Renal cortical epithelial cell (primary cell): ENCODE measurements at places on chromosomes 11 and 22.

- no peak for DNase-seq
Measured at GRCh38 chr22:46560696-46561295, 23.4 kb upstream of the CELSR1 start.

DNA sequence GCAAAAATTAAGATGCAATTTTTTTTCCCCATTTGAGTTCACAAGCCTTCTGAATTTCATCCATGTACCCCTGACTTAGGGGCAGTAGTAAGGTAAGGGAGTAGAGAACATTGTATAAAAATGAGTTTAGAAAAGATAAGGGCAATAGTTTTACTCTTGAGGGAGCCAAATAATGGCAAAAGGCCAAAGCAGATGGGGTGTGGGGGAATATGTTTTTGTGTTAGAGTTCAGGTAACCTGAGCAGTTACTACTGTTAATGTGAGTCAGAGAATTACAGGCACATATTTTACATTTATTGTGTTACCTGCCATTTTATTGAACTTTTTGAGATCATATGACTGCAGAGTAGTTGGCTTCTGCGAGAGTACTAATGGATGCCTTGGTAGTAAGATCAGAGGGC lies 3.1 kb downstream of the EED start:
- DNase-seq, result peak; percentile 19

GRCh38 chr11:58578136-58578634 lies 678 bp upstream of the ZFP91 start:
- DNase-seq, result peak; percentile 99

DNA sequence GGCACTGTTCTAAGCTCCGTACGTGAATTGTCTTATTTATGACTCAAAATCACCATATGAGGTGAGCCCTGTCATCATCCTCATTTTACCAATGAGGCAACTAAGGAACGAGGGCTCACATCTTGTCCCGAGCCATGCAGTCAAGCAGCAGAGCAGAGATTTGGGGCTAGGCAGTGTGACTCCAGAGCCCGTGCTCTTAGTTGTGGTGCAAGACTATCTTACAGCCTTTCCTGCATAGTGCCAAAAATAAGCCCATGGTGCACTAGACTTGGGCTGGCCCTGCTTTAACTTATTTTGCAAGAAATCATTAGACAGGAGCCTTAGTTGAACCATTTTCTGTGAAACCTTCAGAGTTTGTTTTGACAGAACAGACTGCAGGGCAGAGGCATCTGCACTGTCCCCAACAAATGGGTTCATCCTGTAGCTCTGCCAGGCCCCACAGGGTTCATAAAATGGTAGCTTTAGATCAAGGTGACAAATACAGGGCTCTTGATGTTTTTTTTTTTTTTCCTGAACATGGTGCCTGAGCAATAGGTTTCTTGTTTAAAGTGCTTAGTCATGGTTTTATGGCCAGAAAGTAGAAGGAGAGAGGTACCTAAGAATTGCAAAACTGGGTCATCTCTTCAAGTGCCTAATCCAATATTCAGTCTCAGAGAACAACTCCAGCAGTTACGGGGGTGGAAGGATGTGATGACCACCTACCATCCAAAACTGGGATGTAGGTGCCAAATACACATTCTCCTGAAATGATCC lies 56.6 kb downstream of the BMAL1 start:
- peak; percentile 74 for DNase-seq

GRCh38 chr11:21316591-21316990 lies 647.2 kb downstream of the NELL1 start:
- DNase-seq, result no peak

DNA sequence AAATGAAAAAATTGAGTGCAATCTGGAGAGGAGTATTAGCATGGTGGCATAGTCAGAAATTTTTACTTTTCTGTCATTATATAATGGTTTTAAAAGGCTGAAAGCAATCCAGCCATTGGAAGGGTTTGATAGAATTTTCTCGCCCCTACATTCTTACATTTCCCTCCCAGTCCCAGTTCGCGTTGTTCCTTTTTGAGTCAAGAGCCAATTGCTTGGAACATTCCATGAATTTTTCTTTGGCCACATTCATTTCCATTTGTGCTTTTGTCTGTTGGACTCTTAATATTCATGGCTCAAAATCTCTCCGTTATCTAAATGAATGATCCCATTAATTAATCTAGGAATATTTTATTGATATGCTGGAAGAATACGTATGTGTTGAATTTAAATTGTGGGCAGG lies 66.0 kb downstream of the GRK3 start:
- peak; percentile 5 for DNase-seq

DNA sequence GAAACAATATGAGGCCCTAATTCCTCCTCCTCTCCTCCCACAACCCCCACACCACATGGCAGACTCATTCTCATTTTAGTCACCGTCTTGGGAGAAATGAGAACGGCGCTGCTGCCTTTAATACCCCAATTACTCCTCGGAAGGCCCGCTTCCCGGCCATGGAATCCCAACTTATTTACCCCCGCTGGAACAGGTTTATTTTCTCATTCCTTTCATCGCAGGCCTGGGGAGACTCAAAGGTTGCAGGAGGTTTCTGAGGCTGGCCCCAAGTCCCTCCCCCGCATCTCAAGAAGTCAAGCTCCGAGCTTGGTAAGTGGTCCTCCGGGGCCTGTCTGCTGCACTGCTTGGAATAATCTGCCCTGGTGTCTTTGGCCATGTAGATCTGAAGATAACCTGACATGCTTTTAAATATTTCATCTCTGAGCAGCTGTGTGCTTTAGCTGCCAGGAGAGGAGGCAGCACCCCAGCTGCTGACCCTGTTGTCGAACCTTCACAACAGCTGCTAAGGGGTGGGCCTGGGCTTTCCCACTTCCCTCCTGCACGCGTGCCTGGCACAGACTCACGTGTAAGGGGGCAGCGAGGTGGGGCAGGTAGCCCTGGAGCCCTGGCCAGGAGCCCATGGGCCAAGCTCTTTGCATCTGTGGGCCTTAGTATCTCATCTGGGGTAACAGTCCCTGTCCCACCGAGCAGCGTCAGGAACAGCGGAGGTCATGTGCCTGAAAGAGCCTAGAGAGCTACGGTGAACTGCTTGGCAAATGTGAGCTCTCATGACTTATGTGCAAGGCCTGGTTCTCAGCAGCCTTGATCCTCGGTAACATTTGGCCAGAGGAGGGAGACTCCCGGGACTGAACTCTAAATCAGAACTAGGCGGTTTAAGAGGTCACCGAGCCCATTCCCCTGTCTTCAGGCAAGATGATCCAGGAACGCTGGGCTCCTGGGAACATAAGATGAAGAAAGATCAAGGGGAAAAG lies 164.6 kb downstream of the ST3GAL4 start:
- DNase-seq, result no peak

GRCh38 chr11:15667127-15667725 lies 552.5 kb downstream of the INSC start:
- no peak for DNase-seq

GRCh38 chr22:37740455-37741311 lies 43.8 kb downstream of the TRIOBP start:
- no peak for DNase-seq

GRCh38 chr11:44915621-44916020 lies 35.1 kb downstream of the TP53I11 start:
- DNase-seq, result no peak

DNA sequence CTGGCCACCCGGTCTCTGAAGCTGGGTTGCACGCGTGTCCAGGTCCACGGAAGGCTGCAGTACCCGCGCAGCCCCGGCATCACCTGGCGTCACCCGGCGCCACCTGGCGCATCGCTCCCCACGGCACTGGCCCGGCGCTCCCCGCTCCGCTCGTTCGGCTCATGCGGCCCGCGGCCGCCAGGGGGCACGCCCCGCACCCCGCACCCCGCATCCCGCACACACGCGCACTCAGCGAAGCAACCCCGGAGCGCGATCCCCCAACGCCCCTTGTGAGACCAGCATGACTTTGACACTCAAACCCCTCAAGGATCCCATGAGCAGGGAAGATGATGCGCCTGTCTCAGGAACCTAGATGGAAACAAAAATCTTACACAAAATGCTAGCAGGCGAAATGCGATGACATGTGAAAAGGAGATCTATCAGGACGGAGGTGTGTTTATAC lies 11.9 kb downstream of the B3GNT6 start:
- DNase-seq, result no peak

GRCh38 chr22:31020334-31020733 lies 51.3 kb downstream of the TUG1 start:
- no peak for DNase-seq

DNA sequence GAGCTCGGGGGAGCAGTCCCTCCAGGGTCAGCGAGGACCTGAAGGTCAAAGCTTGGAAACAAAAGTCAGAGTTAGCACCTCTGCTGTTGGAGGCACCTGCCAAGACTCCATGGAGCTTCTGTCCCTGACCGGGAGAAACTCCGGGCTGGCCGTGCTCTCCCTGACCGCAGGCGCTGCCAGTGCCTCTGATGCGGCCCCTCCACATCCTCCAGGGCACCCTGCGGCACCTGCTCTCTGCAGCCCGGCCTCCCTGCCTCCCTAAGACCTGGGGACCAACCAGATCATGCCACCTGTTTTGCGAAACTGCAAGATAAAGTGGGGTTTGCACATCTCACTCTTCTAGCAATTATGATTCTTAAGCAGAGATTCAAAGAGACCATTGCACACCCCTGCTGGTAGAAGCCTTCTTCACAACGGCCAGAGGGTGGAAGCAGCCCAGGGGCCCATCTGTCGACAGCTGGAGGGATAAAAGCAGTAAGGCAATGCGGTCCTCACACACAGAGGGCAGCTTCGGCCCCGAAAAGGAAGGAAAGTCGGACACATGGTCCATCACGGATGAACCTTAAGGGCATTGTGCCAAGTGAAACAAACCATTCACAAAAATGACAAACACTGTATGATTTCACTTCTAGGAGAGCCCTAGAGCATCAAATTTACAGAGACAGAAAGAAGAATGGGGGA lies 477.1 kb downstream of the BRD1 start:
- no peak for DNase-seq
